ENCODE measurements at places on chromosomes 1 and 21.

DNA sequence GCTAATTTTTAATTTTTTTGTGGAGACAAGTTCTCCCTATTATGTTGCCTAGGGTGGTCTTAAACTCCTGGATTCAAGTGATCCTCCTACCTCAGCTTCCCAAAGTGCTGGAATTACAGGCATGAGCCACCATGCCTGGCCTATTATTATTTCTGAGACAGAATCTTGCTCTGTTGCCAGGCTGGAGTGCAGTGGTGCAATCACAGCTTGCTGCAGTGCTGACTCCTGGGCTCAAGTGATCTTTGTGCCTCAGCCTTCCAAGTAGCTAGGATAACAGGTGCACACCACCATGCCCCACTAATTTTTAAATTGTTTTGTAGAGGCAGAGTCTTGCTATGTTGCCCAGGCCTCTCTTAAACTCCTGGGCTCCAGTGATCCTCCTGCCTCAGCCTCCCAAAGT, 196.3 kb downstream of the CAMTA1 start:
- DNase-seq, result no peak

GRCh38 chr1:20216574-20216973, 30.3 kb upstream of the PLA2G2C start:
- DNase-seq, result no peak

- no peak for DNase-seq
These were observed 201.7 kb downstream of the TM2D1 start for GRCh38 chr1:61523229-61523628.

DNA sequence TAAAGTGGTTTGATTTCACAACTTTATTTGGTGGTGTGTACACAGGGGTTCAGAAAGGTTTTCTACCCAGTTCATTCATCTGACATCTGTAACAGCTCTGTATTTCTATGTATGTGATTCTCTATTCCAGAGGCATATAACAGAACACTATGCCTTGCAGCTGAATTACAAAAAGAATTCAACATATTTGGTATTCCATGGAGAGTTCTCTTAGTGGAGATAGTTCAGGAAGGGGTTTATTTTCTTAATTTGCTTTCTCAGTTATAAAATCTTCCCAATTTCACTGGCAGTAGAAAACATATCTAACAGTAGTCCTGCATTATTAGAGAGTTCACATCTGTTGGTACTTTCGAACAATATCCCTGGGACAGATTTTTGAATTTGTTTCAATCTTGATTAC, 207.9 kb upstream of the LYPLAL1 start:
- no peak for DNase-seq

DNA sequence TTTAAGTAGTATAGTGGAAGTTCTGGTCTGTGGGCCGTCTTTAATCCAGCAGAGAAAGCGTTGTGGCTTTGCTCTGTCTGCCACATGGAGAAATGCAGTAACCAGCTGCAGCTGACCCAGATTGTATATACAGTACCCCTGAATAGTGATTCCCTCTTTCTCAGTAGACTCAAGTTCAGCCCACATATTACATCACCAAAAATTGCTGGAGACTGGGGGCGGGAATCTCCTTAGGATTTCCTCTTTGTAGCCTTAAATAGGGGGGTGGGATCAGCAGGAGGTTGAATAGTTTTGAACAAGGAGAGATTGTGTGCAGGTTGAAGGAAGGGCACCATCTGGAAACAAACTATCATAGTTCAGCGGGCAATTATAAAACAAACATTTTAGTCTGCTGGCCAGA, at the start of gene ANGPTL1:
Gene ANGPTL1 (minus strand): TSS at position 134 of the 400 bp plus-strand sequence. CDS start 5,301 bp downstream, outside the sequence.
- DNase-seq, result no peak

GRCh38 chr1:164668491-164669400, 109.8 kb downstream of the PBX1 start:
- DNase-seq, result no peak
